Stimulated activated CD8-positive, alpha-beta memory T cell treated with anti-CD3 and anti-CD28 coated beads, Interleukin-15, amount 100 ng/mL, for 4 hours (primary cell): ENCODE measurements at places on chromosomes 6 and 20.

DNA sequence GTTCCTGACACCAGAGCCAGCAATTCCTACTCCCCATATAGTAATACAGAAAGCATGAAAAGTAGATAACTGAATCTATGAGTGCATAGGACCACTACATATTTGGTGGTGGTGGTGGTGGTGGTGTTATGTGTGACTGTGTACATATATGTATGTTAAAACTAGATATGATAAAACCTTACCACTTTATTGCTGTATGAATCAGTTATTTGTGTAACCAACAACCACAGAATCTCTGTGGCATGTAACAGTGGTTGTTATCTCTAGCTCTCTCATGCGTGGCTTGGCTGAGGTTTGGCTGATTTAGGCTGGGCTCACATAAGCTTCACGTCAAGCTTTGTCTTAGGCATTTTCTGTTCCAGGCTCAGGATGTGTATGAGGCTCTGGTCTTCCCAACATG lies 55.7 kb downstream of the PLCB1 start:
- DNase-seq: no peak

GRCh38 chr6:109308018-109308492 lies 74.2 kb downstream of the CD164 start:
- DNase-seq: no peak

DNA sequence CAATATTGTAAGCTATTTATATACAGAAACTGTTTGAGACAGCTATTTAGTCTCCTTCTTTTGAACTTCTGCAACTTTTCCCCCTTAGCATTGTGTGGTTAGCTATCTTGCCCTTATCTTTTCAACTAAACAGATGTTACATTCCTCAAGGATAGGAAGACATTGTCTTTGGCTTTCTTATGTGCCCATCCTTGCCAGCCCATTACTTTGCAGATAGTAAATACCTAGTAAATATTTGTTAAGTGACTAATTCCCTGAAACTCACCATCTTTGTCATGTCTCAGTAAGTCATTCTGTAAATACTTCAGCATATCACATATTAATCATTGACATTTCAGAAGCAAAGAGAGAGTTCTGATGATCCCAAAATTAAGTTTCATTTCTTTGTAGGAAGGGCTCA lies 69.1 kb upstream of the FLRT3 start:
- DNase-seq: no peak

- no peak for DNase-seq
Observed at GRCh38 chr6:81293896-81294295, 458.6 kb downstream of the TENT5A start.

DNA sequence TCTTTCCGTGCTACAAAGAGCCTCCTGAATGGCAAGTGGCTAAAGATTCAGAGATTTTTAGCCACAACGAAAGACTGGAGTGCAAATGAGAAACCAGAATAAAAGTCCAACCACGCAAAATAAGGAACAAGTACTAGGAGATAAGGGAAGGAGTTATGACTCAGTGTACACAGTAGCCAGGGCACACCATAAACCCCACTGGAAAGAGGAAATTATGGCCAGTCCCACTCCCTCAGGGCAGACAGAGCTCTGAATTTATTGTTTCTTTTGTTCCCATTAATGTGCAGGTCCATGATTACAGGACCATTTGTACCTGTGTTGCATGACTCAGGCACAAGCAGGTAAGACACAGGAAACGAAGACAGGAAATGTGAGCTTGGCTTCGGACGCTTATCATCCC lies 150.3 kb upstream of the PREP start:
- DNase-seq: no peak
